Thymus (tissue), 14 donors: ENCODE measurements at places on chromosomes 1 and 21.
A peak's percentile ranks its signal among the peaks of the same experiment; 100 is the strongest.

- no peak overlapping the region for H3K27ac ChIP-seq
- no peak overlapping the region for H3K4me3 ChIP-seq
- DNase-seq, result no peak
- peaks cover 15% of the 10 kb centered on the region for H3K4me1 ChIP-seq
These were observed 143.1 kb downstream of the S1PR1 start for GRCh38 chr1:101379950-101380349.

DNA sequence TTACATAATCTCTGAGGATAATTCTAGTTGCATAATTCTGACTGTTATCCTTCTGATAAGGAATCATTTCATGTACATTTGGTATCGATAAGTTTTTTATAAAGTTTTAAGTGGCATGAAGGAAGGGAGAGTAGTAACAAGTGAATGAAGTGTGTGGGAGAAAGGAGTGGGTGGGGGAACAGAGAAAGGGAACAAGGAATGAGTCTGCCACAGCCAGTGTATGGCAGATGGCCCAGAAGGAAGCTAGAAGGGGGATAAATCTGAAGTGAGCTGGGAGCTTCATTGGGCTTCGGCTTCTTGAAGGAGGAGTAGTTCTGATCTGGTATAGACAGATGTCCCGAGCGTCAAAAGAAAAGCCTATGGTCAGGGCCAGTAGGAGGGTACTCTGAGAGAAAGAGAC, 18.6 kb downstream of the ZBTB40 start:
- no peak overlapping the region for H3K4me3 ChIP-seq
- H3K4me1 ChIP-seq, result no peaks in the 10 kb centered on the region
- no peaks in the 10 kb centered on the region for H3K27me3 ChIP-seq
- no peak overlapping the region for H3K27ac ChIP-seq

DNA sequence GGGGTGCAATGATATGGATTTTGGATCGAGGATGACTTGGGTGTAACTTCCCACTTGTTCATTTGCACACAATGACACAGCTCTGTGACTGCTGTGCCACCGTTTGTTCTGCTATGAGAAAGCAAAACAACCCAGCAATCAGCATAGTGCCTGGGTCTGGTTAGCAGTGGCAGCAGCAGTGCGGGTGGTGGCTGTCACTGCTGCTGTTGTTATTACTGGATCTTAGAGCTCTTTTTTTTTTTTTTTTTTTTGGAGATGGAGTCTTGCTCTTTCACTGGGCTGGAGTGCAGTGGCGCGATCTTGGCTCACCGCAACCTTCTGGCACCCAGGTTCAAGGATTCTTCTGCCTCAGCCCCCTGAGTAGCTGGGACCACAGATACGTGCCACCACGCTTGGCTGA, 56.9 kb downstream of the TBCE start:
- H3K36me3 ChIP-seq, result peaks cover 9% of the 10 kb centered on the region
- peaks cover 30% of the 10 kb centered on the region for H3K4me1 ChIP-seq
- no peak for DNase-seq
- H3K4me3 ChIP-seq, result peak overlapping the region; percentile 48
- peak overlapping the region; percentile 90 for H3K27ac ChIP-seq

DNA sequence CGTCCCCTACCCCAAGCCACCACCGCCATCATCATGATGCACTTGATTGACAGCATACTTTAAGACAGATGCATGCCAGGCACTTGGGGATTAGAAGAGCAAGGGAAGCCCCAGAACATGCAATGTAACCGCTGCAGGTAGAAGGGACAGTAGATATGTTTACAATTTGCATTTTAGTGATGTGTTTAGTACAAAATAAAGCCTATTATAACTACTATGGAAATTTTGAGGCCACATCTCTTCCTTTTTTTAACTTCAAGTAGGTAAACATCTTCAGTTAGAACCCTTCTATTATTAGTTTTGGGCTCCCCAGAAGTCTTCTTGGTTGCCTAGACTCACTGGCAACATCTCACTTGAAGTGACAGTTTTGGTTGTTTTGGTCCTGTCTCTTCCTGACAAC, 25.3 kb downstream of the CR1L start:
- no peak overlapping the region for H3K27ac ChIP-seq
- H3K27me3 ChIP-seq, result peaks cover 18% of the 10 kb centered on the region

DNA sequence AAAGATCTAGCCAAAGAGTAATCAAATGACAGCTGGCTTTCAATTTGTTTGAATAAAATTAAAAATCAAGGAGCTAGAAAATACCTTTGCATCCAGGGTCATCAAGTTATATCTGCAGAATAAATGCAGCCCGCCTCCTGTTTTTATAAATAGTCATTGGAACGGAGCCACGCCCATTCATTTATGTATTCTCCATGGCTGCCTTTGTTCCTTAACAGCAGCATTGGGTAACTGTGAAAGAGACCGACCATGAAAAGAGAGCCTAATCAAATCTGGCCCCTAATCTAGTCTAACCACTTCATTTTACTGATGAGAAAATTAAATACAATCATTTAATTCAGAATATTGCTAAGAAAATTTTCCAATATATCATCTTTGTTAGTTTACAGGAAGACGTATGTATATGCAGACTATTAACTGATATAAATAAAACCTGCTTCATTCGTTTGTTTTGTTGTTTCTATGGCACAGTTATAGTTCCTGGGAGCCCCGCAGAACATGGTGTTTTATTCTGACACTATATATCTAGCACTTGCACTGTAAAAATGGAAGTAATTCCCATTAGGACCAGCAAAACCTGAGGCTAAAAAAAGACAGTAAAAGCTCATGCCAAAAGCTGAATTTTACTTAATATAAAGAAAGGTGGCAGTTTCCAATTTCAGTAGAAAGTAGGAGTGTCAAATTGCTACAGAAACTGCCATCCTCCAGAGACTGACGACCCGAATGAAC, 111.8 kb upstream of the PALMD start:
- H3K27ac ChIP-seq, result no peak overlapping the region
- H3K27me3 ChIP-seq, result no peaks in the 10 kb centered on the region
- DNase-seq, result no peak

- peaks cover 10% of the 10 kb centered on the region for H3K4me1 ChIP-seq
- no peak overlapping the region for H3K4me3 ChIP-seq
- peaks cover 83% of the 10 kb centered on the region for H3K27me3 ChIP-seq
- no peak overlapping the region for H3K27ac ChIP-seq
These were observed 6.5 kb upstream of the RGS16 start for GRCh38 chr1:182610606-182611194.

DNA sequence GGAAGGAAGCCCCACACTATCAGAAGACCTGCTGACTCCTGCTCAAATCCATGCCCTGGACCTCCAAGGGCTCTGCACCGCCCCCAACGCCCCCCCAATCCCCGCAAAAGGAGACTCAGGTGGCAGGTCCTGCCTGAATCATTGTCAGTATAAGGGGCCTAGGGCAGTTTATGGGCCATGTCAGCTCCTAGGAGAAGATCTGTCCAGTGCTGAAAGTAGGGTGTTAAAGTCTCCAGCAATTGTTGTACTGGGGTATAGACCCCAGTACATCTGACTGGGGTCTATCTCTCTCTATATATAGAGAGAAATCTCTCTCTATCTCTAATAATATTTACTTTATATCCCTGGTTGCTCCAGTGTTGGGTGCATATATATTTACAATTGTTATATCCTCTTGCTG, 12.1 kb upstream of the OLIG2 start:
- H3K4me1 ChIP-seq, result no peaks in the 10 kb centered on the region
- no peak overlapping the region for H3K27ac ChIP-seq
- H3K27me3 ChIP-seq, result peaks cover 22% of the 10 kb centered on the region
- no peak overlapping the region for H3K4me3 ChIP-seq
- DNase-seq, result no peak

DNA sequence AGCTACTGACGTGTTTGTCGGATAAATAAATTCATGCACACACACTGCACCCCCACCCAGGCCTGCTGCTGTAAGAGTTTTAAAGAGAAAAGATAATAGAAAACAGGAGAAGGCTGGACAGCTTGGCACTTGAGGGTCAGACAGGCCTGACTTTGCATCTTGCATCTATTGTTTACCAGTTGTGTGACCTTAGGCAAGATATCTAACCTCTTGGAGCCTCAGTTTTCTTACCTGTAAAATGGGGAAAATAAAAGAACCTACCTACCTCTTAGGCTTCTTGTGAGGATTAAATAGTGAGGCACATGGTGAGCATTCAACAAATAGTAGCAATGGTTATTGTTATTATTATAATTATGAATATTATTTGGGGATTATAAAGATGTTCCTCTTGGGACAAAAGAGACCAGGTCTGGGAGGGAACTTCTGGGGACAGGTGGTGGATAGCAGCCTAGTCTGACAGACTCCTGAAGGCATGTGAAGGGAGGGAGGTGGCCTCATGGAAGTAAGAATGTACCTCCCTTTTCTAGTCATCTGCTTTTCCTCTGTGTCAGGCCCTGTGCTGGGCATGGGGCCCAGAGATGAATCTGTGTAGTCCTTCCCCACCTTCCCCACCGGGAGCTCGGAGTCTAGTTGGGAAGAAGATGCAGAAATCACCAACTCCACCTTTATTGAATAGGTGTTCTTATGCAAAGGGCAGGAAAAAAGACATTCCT, 18.3 kb upstream of the EPB41 start:
- no peak overlapping the region for H3K4me3 ChIP-seq
- H3K4me1 ChIP-seq, result no peaks in the 10 kb centered on the region
- H3K27ac ChIP-seq, result no peak overlapping the region
- peaks cover 6% of the 10 kb centered on the region for H3K36me3 ChIP-seq

DNA sequence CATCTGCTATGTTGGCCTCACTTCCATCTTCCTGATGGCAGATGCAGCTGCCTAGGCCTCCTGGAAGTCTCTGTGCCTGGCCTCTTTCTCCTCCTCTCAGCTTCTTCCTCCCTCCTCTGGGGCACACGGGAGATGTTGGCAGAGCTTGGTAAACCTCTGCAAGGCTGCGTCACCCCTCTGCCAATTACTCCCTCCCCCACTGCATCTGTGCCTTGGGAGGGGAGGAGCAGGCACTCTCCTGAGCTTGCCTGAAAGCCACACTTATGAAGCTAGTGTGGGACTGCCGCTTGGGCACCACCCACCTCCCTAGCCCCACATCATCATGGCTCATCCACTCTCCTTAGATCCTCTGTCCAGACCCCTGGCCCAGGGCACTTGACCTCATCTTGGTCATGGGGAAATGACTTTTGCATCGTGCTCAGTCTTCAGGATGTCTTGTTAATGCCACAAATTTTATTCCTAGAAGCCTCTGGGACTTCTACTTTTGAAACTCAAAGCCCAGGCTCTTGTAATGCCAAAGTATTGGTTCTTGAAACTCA, 7.3 kb upstream of the TMEM51 start:
- H3K36me3 ChIP-seq, result no peaks in the 10 kb centered on the region
- DNase-seq, result no peak
- H3K4me3 ChIP-seq, result no peak overlapping the region
- peaks cover 3% of the 10 kb centered on the region for H3K4me1 ChIP-seq

DNA sequence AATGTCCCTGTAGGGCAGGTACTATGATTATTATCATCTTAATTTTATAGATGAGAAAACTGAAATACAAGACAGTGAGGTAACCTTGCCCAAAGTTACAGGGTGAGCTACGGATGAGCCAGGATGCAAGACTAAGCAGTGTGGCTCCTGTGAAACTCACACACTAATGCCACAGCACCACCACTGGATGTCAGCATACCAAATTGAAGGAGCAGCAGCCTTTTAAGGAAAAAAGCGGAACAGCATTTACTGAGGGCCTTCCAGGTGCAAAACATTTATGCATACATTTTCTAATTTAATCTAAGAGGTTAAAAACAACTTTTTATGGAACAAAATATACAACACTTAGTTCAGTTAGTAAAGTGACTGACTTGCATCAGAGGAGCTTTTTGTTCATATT, 41.7 kb downstream of the SEC16B start:
- no peaks in the 10 kb centered on the region for H3K4me1 ChIP-seq
- no peaks in the 10 kb centered on the region for H3K36me3 ChIP-seq
- no peak for DNase-seq
- no peak overlapping the region for H3K4me3 ChIP-seq

DNA sequence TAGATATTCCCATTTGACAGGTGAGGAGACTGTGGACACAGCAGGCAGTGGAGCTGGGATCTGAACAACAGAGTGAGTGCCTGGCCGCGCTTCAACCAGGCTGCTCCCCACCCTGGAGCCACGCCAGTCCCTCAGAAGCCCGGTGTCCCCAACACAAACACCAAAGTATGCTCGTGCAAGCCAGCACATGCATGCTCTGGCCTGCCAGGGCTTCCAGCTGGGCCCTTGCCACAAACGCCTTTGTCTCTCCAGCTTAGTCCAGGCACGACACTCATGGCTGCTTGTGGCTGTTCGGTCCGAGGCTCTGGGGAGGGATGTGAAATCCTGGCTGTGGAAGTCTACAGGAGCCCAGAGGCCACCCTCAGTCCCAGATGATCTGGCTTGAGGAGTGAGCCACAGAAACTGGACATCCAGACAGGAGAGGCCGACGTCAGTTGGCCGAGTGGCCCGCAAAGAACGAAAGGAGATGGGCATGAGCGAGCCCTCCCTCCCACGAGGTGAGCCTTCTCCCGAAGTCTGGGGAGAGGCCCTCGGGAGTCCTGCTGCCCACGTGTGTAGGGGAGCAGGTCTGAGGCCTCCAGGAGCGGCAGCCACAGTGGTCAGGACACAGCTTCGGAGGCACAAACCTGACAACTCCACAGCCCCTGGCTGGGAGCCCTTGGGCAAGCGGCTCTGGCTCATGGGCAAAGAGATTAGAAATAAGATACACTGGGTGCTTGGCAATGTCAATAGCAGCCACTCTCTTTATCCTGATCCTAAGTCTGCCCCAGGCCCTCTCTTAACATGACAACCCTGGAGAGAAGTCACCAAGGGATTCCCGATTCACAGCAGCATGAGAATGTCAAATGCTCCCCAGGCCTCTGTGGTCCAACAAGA, 117.1 kb upstream of the IFFO2 start:
- no peak overlapping the region for H3K4me3 ChIP-seq
- H3K27me3 ChIP-seq, result peaks cover 7% of the 10 kb centered on the region
- DNase-seq, result no peak
- H3K4me1 ChIP-seq, result peaks cover 40% of the 10 kb centered on the region
